Fibroblast of lung (primary cell): ENCODE measurements at places on chromosomes 1 and 21. TPM values are rescaled to one million over a fixed set of nuclear protein-coding genes. Genes with fewer than 3 reads are reported as not detected.

The PLXNA2 gene
- total RNA-seq: 2.0 and 2.8 TPM in 2 replicates

The CYP4B1 gene
- not detected in 2 replicates for total RNA-seq

The SLFNL1 gene
- total RNA-seq: 0.51 and 0.66 TPM in 2 replicates

The AKR7A2 gene
- total RNA-seq: 57.0 and 63.6 TPM in 2 replicates

The EPHX1 gene
- 42.1 and 44.3 TPM in 2 replicates for total RNA-seq

The ZNF697 gene
- 22.3 and 23.0 TPM in 2 replicates for total RNA-seq
